ENCODE measurements at places on chromosomes 6 and 20.
A peak's percentile ranks its signal among the peaks of the same experiment; 100 is the strongest.

DNA sequence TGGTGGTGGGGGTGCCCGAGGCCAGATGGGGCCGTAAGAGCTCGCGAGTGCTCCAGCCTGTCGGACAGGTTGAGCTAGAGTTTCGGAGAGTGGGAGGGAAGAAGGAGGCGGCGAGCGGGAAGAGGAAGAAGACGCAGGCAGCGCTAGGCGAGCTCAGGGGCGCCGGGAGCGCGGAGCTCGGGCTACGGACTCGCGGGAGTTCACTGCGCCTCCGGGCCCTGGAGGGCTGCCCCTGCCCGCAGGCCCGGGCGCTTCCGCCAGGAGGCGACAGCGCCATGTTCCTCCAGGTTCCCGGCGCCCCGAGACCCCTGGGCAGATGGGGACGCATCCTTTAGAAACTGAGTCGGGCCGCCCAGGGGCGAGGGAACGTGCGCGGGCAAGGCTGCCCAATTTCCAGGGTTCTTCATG, 984 bp downstream of the TFAP2C start:
- no peak for DNase-seq

- DNase-seq: no peak
Measured at GRCh38 chr6:155186052-155186658, 77.7 kb upstream of the CLDN20 start.

GRCh38 chr6:46989398-46989797, 52.7 kb downstream of the ADGRF1 start:
- no peak for DNase-seq

DNA sequence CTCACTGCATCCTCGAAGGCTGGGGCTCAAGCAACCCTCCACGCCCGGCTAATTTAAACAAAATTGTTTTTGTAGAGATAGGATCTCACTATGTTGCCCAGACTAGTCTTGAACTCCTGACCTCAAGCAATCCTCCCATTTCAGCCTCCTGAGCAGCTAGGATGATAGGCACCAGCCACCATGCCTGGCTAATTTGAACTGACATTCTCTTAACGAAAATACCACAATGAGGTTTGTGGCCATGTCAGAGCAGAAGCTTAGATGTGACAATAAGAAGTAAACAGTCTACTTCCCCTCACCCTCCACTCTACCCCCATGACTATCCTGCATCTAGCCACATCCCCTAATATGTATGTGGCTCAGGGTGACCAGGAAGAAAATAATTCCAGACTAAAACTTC, 74.8 kb upstream of the PLCB4 start:
- DNase-seq: no peak

GRCh38 chr20:3734111-3734843, 1.8 kb downstream of the HSPA12B start:
- DNase-seq: no peak

- no peak for DNase-seq
Measured at GRCh38 chr6:127267646-127268625, 1.3 kb downstream of the RNF146 start.

DNA sequence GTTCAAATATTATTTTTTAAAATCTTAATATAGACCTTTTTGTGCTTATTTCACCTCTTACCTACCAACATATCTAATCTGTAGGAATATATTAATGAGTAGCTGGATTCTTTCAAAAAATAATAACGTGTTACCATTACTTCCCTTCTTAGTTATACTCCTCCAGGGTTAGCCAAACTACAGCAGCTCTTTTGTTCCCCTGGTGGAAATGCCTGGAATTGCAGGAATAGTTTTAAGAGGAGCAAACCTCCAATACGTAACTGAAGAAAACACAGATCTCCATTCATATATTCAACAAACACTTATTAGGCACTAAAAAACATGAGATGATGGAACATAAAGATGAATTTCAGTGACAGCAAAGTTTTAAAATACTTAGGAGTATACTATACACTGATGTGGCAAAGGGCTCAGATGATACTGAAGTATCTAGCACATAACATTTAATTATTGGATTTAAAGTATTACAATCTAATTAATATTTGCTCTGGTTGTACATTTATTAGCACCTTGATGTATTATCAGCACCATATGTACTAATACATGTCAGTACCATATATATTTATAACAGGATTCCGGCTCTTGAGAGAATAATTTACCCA, 78.3 kb downstream of the TBX18 start:
- DNase-seq: no peak

- DNase-seq: no peak
Measured at GRCh38 chr6:157763904-157764177, 59.2 kb upstream of the SNX9 start.

DNA sequence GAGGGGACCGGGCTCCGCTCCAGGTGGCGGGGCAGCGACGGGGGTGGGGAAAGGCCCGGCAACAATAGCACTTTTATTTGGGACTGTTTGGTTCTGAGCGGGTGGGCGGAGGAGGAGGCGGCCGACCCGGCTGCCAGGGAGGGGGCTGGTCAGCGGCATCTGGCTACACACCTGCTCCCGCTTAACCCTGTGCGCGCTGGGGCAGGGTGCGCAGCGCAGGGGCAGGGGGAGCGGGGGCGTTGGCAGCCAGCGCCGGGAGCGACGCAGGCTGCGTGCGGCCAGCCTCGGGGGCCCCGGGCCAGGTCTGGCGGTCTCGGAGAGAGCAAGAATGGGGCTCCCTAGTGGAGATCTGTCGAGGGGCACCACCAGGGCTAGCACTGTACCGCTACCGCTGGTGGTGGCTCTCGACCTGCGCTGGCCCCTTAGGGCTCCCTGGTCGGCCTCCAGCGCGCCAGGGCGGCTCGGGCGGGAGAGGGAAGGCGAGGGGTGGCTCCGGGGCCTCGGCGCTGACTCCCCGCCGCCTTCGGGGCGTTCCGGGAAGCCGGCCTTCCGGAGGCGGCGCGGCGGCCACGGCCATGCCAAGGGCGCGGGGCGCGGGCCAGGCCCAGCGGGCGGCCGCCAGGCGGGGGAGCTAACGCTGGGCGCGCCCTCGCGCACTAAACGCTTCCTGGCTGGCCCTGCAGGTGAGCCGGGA, 92.4 kb downstream of the NCR2 start:
- DNase-seq: no peak

GRCh38 chr6:157637941-157638662, 184.9 kb upstream of the SNX9 start:
- no peak for DNase-seq

DNA sequence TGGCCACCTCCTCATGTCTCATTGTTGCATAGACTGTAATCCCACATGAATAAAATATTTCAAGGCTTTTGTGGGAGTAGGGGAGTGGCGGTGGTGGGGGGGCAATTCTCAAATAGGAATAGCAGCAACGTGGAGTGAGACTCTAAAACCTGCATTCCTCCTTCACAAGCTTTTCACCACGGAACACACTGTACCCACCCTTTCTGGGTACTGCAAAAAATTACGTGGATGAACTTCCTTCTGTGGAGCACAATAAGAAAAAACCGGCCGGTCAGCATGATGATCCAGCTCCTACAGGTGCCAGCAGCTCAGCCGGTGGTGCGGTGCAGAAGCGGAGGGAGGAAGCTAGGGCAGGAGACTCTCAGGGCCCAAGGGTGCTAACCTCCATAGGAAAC, 930 bp upstream of the RRAGD start:
- no peak for DNase-seq

- DNase-seq: peak; percentile 25
Measured at GRCh38 chr20:63351811-63352591, 9.1 kb downstream of the CHRNA4 start.

GRCh38 chr6:33104887-33105286, 29.1 kb downstream of the HLA-DPB1 start:
- no peak for DNase-seq

DNA sequence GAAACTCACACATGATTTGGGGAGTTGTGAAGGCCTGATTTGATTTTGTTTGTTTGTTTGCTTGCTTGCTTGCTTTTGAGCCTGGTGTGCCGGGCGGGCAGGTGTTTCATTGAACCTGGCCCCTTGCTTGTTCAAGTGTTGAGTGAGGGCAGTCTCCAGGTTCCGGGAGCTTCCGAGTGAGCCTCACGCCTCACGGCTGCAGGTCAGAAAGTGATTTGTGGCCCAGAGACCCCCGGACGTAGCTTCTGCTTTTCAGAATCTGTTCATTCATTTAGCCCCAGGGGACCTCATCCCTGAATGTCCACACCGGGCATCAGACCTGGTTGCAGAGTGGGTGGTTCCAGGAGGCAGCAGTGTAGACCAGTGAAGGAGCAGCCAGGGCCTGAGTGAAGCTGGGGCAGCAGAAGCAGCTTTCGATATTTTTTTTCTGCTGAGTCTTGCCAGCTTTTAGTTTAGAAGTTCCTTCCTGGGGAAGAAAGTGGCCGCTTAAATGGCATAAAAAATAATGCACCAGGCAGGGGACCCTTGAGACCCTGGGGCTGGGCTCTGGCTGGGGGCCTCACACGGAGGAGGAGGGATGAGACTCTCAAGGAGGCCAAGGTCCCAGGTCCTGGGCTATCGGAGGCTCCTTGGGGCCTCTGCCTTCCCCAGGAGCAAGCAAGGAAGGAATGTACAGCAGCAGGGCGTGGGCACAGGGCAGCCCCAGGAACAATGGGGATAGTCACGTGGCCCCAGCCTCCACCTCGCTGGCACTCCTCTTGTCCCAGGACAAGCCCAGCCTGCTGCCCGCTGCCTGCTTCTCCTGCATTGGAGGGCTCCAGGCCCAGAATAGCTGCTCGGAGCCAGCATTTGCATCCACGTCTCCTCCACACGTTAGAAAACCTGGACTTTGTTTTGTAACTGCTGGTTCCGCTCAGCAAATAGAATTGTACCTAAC, 89.2 kb upstream of the BHLHE23 start:
- no peak for DNase-seq

- peak; percentile 62 for DNase-seq
Measured at GRCh38 chr20:5205348-5206210, 78.8 kb downstream of the CDS2 start.

DNA sequence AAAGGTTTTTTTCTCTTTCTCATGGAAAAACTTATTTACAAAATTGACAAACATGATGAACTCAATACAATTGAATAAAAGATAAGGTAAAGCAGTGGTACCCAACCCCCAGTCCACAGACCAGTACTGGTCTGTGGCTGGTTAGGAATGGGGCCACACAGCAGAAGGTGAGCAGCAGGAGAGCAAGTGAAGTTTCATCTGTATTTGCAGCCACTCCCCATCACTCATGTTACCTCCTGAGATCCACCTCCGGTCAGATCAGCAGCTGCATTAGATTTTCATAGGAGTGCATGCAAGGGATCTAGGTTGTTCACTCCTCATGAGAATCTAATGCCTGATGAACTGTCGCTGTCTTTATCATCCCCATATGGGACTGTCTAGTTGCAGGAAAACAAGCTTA, 47.5 kb downstream of the HMGCLL1 start:
- no peak for DNase-seq

All from NCI-H1436 (cell line).